ENCODE measurements at places on chromosomes 2 and 18.

GRCh38 chr18:37661478-37661877 is 95.9 kb upstream of the CELF4 start:
- no peak for DNase-seq

GRCh38 chr2:25567406-25567805 is 106.0 kb downstream of the DTNB start:
- no peak for DNase-seq

DNA sequence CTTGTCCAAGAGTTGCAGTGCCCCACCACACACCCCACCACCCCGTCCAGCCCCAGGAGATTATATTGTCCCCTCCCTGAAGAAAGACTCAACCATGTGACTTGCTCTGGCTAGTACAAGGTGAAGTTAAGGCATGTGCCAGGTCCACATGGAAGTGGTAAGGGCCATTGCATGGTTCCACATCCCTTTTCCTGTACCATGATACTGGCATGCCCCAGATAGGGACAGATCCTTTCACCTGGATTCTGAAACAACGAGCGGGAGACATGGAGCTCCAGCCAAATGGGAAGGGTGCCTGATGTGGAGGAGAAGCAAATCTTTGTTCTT is 141.5 kb upstream of the APCDD1 start:
- no peak for DNase-seq

DNA sequence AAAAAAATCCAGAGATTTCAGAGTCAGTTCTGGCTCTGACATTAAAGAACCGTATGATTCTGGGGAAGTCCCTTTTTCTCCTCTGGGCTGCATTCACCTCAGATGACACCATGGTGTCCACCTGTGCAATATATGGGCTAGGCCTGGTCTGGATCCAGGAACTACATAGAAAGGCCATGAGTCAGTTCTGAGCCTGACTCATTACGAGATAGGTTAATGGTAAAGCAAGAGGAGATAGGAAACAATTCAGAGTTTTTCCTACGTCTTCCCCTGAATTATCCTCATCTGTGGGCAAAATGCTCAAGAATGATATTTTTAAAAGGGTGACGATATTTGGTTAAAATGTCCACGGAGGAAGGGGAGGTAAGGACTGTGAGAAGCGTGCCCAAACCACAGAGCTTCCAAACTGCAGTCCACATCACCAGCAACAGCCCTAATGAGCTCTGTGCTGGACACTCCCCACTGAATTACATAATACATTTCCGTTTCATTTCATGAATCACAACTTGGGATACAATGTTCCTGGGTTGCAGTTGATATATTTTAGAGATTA is 180.1 kb upstream of the OSR1 start:
- no peak for DNase-seq

DNA sequence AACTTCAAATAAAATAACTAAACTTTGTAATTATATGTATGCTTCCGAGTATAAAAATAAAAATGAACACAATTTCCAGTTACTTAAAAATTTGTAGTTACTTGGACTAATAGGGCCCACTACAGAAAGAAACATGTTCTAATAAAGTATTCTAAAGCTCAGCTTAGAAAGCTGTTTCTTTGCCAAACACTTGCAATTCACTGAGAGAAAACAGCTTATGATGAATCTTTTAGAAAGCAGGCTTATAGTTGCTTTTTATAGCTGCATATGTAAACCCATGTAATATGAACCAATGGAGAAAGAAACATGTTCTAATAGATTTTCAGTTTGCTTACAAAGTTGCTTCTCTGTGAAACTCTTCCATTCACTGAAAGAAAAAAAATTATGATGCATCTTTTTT is 766.0 kb downstream of the LRP1B start:
- DNase-seq: no peak

DNA sequence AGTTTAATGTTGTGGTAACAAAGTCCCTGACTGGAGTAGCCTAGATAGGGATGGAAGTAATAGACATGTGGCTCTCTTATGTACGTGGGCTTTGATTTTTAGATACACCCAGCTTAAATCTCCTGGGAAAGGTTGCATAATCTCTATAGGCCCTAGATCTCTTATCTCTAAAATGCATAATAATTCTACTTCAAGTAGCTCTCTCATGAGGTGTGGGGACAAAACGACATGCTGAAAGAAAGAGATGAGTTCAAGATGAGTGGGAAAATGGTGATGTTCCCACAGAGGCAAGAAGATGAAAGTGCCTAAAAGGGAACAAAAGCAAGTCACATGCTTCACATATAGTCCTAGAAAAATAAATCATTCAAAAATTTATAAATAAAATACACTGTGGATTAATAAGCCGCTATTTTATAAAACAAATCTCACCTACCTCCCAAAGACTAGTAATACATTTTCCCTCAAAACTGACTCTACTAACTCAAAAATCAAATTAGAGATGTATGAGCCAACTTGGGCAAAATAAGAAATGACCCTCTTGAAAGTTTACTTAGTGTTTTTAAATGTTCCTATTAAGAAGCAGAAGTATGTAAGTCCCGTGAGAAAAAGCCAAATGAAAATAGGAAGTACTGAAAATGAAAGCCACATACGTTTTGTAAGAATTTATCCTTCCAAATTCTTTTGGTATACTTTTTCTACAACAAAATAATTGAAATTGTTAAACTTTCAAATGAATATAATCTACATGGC is 148.2 kb upstream of the ITGA4 start:
- DNase-seq: no peak

GRCh38 chr2:128469203-128469602 is 150.5 kb upstream of the HS6ST1 start:
- no peak for DNase-seq

GRCh38 chr2:96156926-96157648 is 11.8 kb upstream of the DUSP2 start:
- no peak for DNase-seq

DNA sequence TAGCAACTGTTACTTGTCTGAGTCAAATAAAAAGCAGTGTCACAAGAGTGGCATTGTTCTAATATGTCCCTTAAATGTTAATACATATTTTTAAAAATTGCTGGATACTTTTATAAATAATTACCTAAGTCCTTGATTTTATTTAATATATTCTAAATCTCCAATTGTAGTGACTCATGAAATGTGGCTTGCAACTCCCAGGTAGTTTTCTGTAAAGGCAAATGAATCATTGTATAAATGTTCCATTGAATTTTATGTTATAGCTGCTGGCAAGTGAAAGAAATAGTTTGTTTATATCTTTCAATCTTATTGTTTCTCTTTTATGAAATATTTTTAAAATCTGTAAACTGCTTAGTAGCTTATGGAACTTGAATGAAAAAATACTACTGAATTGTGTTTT is 32.7 kb upstream of the C1GALT1C1L start:
- DNase-seq: no peak

DNA sequence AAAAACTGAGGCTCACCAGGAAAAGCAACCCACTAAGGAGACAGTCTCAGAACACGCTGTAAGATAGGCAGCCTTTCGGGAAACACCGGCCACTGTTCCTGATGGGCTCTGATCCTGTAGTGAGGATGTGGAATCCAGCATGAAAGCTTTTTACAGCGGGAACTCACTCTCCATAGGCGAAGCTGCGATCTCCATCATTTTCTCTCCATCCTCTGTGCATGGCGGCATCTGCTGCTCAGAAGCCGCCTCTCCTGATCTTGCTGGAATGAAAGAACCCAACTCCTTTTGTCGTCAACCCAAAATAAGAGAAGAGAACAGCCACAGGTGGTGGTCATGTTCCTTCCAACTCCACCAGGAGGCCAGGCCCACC is 49.9 kb downstream of the TMEM18 start:
- DNase-seq: no peak

DNA sequence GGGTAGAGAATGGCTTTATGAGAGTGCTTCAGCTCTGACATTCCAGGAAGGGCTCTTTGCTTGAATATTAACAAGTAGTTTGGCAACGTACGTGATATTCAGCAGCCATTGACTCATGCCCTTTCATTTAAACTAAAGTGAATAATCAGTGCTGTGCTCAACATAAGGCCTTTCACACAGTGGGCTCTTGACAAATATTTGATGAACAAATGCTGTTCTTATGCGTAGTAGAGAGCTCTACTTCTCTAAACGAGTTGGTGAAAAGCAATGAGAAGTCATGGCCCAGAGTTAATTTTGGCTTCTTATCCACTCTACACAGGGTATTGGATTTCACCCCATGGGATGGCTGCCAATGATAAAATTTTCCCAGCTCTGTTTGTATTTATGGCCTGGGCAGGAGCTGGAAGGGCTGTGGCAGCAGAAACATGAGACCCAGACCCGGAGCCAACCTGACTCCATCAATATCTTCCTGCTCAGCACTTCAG is 338.9 kb downstream of the CCDC85A start:
- no peak for DNase-seq

DNA sequence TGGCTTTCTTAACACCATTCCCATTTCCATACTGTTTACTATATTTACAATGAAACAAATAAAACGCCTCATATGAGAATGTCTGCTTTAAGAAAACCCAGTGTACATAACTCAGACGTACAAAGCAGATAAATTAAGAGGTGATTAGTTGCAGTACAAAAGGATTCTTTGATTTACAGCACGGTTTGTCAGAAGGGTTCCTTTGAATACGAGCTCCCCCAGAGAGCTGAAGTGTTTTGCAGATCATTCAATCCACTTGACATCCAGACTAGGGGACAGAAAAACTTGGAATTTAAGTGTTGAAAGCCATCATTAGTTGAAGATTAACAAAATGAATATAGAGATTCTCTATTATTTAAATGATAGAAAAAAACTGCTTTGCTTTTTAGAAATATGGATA is 72.5 kb downstream of the RAPGEF4 start:
- no peak for DNase-seq

GRCh38 chr2:23009545-23010149 is 375.3 kb upstream of the KLHL29 start:
- DNase-seq: no peak

DNA sequence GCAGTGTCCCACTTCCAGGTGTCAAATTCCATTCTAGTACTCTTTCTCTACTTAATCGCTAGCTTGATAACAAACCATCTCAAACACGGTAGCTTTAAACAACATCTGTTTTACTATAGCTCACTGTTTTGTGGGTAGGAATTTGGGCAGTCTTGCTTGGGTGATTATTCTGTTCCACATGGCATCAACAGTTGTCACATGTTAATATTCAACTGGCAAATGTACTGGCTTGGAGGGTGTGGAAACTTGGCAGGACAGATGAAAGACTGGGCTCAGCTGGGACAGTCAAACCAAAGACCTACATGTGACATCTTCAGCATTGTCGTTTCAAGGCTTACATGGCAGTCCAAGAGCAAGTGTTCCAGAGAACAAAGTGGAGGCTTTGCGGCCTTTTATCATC is 241.8 kb downstream of the PTH2R start:
- DNase-seq: no peak

GRCh38 chr2:191626497-191627151 is 51.3 kb upstream of the NABP1 start:
- DNase-seq: no peak

DNA sequence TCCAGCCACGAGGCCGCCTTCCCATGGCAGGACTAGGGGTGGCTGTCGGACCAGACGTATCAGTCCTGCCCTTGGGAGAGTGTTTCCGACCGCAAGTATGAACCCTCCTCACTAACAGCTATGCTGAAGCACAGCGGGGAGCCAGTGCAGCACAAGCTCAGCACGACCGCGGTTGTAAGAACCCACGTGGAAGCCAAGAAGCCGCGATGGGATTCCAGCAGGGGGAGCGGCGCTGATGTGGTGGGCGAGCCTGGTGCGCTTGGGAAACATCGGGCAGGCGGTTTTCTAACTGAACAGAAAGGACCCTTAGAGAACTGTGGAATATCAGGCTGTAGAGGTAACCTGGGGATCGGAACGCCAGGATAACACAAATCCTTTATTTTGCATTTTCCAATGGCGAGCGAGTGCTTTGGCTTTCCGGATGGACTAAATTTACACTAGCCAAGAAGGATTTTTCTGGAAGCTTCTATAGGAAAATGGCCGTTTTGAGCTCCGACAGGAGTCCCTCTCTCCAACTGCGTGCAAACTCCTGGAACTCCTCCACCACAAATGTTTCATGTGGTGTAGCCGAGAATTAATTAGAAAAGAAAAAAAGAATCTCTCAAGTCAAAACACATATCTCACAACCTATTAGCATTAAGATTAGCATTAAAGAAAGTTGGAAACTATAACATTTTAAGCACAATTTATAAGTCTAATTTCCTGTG is 132.0 kb upstream of the MYCN start:
- DNase-seq: peak; percentile 52

GRCh38 chr2:235244255-235245220 is 249.3 kb upstream of the AGAP1 start:
- DNase-seq: no peak

- DNase-seq: no peak
Measured at GRCh38 chr2:7060631-7061449, 143.6 kb downstream of the RNF144A start.

- DNase-seq: no peak
Measured at GRCh38 chr2:234633581-234634230, 136.8 kb upstream of the ARL4C start.

DNA sequence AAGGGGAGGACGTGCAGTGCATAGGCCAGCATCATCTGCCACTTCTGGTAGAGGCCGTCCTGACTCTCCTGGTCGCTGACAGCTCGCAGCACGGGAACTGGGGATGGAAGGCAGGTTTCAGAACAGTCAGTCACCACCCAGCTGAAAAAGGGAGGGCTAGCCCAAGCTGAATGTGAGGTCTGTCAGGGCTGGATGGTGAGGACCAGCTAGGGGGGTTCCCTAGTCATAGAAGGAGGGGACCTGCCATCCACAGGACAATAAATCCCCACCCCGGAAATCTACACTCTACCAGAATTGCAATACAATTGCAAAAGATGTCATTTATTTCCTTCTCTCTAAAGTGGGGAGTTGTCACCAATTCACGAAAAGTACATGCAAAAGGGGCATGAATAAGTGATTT is 15.8 kb downstream of the ABCG5 start:
- no peak for DNase-seq

DNA sequence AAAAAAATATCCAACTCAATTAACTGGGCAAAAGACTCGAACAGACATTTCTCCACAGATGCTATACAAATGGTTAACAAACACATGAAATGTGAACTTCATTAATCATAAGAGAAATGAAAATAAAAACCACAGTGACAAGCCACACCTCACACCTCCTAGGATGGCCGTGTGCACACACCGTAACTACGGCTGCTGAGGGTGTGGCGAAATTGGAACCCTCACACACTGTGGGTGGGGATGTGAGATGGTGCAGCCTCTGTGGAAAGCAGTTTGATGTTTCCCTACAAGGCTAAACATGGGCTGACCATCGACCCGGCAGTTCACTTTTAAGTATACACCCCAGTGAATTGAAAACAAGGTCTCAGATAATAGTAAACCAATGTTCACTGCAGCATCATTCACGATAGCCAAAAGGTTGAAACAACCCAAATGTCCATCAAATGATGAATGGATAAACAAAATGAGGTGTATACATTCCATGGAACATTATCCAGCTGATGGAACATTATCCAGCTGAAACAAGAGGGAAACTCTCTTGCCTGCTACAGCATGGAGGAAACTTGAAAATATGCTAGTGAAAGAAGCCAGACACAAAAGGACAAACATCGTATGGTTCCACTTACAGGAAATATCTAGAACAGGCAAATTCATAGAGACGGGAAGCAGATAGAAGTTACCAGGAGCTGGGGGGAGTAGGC is 32.2 kb downstream of the ZAP70 start:
- no peak for DNase-seq

Data from SK-N-MC (cell line).